NCI-H187 treated with DMSO at 0.1 percent for 48 hours (cell line): ENCODE measurements at places on chromosomes 2 and 18.

- DNase-seq = no peak
Measured at GRCh38 chr18:827093-827677, 15.1 kb upstream of the YES1 start.

DNA sequence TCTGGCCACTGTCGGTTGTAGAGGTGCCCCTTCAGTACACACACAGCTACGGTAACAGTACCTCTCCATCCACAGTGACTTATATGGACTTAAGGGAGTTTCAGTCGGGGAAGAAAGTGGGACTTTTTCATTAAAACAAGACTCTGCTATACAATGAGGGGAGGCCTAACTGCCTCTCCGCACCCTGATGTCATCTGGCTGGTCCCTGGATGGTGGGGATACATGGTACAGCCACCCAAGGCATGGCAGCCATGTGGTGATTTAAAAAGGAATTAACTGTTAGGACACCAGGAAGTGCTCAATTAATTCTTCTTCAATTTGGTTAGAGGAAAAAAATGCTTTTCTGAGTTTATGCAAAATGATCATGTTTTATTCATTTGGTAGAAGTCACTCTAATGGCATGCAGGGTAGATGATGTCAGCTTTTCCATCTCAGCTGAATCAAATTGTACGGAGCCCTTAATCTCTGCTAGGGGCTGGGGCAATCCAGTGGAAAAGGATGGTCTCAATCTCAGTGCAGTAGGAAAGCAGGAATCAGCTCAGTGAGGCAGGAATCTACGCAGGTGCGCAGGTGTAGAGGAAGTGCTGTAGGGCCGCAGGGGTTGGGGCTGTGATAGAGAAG, 243.9 kb downstream of the PRKCE start:
- DNase-seq = no peak

GRCh38 chr18:61574665-61575064, 241.4 kb downstream of the CDH20 start:
- no peak for DNase-seq

GRCh38 chr2:10402653-10403215, 45.4 kb downstream of the ODC1 start:
- no peak for DNase-seq

GRCh38 chr2:240585681-240586197, 795 bp upstream of the CAPN10 start:
- no peak for DNase-seq

DNA sequence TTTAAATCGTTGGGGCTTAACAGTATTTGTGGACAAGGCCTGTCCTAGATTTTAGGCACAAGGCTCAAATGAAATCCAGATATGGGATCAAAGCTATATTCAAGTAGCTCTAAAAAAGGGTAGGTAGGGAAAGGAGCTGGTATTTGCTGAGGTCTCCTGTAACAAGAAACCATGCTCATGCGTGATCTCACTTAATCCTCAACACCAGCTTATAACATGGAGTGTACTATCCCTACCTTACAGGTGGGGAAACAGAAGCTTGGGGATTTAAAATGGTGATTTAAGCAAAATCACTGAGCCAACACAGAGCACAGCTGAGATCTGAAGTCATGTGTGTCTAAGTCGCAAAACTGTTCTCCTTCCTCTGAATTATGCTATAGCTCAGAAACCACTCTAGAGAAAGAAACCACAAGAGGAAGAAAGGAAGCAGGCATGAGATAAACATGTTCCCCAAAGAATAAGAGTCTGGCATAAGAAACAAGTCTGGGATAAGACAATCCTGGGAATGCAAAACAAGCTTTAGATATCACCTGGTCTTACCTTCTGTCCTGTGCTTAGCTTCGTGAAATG, 43.1 kb downstream of the CYRIA start:
- DNase-seq = no peak

- no peak for DNase-seq
Measured at GRCh38 chr18:78523850-78524249, 455.8 kb upstream of the SALL3 start.
